ENCODE measurements at places on chromosomes 6 and 20. TPM values are rescaled to one million over a fixed set of nuclear protein-coding genes. Genes with fewer than 3 reads are reported as not detected.

Gene C6orf58
- total RNA-seq, result not detected

Gene MRPL18
- total RNA-seq, result 53.4 TPM

Gene TINAG
- not detected for total RNA-seq

Gene NR2E1
- total RNA-seq, result not detected

Gene USP49
- 1.4 TPM for total RNA-seq

Gene AIF1
- total RNA-seq, result not detected

Gene UBD
- not detected for total RNA-seq

Gene PACRG
- total RNA-seq, result not detected

Gene SCRT2
- total RNA-seq, result not detected

Gene CD109
- total RNA-seq, result 5.0 TPM

Gene BFSP1
- total RNA-seq, result 1.9 TPM

Gene ZNF334
- 1.4 TPM for total RNA-seq

Gene LTB
- total RNA-seq, result not detected

Gene THEMIS
- total RNA-seq, result under 0.01 TPM

Gene SLC52A3
- not detected for total RNA-seq

- no peaks in the 10 kb centered on the region for H3K27me3 ChIP-seq
- no peak for DNase-seq
- no peak overlapping the region for H3K27ac ChIP-seq
- no peaks in the 10 kb centered on the region for H3K36me3 ChIP-seq
Observed at GRCh38 chr6:82711971-82712370, 348.4 kb downstream of the TPBG start.

GRCh38 chr6:146339716-146340115 lies 203.9 kb upstream of the RAB32 start:
- no peaks in the 10 kb centered on the region for H3K4me1 ChIP-seq
- no peak overlapping the region for H3K4me3 ChIP-seq
- no peak for DNase-seq
- no peaks in the 10 kb centered on the region for H3K27me3 ChIP-seq
- no peaks in the 10 kb centered on the region for H3K36me3 ChIP-seq
- H3K27ac ChIP-seq, result no peak overlapping the region

GRCh38 chr20:57292611-57293010 lies 26.2 kb upstream of the BMP7 start:
- H3K36me3 ChIP-seq, result no peaks in the 10 kb centered on the region
- H3K4me3 ChIP-seq, result no peak overlapping the region
- no peak for DNase-seq
- H3K4me1 ChIP-seq, result peaks cover 2% of the 10 kb centered on the region

DNA sequence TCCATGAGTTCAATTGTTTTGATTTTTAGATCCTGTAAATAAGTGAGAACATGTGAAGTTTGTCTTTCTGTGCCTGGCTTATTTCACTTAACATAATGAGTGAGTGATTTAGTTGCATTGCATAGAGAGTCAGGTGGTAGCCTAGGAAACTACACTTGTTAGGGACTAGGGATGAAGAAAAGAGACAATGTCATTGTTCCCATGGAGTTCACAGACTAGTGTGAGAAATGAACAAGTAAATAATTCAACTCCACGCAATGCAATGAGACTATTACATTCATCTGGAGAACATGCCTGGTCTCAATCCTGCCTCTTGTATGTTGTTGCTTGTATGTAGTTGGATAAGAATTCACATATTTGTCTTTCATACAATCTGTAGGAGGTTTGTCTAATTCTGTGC lies 76.3 kb upstream of the B3GAT2 start:
- no peaks in the 10 kb centered on the region for H3K36me3 ChIP-seq
- H3K4me3 ChIP-seq, result no peak overlapping the region
- no peak overlapping the region for H3K27ac ChIP-seq
- H3K4me1 ChIP-seq, result no peaks in the 10 kb centered on the region
- DNase-seq, result no peak
- H3K27me3 ChIP-seq, result peaks cover 2% of the 10 kb centered on the region

DNA sequence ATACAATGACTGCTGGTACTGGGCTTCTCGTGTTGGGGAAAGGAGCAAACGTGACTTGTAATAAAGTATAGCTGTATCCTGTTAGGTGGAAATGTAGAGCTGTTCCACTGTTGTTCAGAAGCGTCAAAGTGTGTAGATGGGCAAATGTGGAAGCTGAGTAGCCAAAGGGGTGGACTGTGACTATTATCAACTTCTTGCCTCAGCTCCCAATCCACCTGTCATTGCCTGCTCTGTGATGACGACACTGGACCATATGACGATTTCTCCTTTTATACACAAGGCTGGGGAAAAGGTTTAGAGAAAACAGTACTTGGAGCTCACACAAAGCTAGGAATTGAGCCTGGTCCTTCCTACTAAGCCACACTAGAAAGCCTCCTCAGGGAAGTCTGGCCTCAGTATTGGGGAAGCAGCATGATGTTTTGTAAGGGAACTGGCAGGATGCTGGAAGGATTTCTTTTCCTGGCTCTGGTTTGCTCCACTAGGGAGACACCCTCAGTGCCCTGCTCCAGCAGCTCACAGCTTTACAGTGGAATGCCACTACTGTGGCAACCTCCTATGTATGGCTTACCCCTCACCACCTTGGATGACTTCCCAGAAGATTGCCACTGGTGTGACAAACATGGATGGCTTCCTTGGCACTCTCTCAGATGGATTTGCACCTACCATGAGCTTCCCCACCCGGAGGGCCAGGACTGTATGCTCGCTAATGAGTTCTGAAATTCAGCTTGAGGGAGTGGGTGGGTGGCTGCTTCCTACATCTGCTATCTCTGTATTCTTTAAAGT lies 20.0 kb downstream of the CD164 start:
- no peak overlapping the region for H3K27ac ChIP-seq
- H3K36me3 ChIP-seq, result peaks cover 34% of the 10 kb centered on the region
- no peak for DNase-seq
- H3K4me3 ChIP-seq, result no peak overlapping the region

- no peak overlapping the region for H3K27ac ChIP-seq
- no peak overlapping the region for H3K4me3 ChIP-seq
- DNase-seq, result no peak
- no peaks in the 10 kb centered on the region for H3K36me3 ChIP-seq
Observed at GRCh38 chr20:46343348-46343974, 35.2 kb upstream of the CDH22 start.

GRCh38 chr20:41048461-41049301 lies 20.1 kb downstream of the TOP1 start:
- peaks cover 34% of the 10 kb centered on the region for H3K4me1 ChIP-seq
- H3K27me3 ChIP-seq, result no peaks in the 10 kb centered on the region
- H3K36me3 ChIP-seq, result peaks cover 1% of the 10 kb centered on the region
- no peak for DNase-seq
- H3K4me3 ChIP-seq, result no peak overlapping the region

GRCh38 chr20:47379433-47380150 lies 23.1 kb upstream of the ZMYND8 start:
- no peak overlapping the region for H3K27ac ChIP-seq
- no peaks in the 10 kb centered on the region for H3K36me3 ChIP-seq
- no peak overlapping the region for H3K4me3 ChIP-seq
- no peaks in the 10 kb centered on the region for H3K27me3 ChIP-seq
- H3K4me1 ChIP-seq, result peaks cover 9% of the 10 kb centered on the region
- DNase-seq, result peak; percentile 97

DNA sequence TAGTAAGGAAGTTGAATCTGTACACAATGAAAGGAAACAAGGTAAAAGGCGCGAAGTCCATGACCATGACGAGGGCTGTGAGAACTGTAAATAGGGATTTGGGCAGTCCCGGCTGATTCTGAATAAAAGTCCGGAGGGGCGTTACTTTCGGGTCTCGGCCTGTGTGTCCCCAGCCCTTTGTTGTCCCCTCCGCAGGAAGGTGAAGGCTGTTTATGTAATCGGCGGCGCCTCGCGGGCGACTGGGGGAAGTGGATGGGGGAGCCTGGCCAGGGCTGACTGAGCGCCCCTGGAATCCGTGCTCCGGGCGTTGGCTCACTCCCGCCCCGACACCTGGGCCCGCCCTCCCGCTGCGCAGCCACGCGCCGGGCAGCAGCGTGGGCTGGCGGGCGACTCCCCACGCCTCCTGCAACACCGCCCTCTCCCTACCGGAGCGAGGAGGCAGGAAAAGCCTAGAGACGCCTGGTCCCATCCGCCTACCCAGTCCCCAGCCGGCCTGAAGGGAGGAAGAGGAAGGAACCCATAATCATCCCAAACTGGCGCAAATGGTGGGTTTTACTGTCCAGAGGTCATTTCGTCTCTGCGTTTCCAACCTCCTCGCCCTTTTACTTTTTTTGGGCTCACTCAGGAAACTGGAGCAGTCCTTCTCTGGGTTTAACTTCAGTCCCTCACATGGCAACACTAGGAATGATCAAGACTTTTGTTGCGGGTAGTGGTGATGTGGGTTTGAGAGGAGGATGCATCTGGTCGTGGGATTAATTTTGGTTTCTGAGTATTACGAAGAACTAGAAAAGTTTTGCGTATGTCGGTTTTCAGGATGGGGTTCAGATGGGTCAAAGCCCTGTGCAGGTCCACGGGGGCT lies 12.1 kb downstream of the TRIM31 start:
- H3K4me1 ChIP-seq, result peaks cover 6% of the 10 kb centered on the region
- no peaks in the 10 kb centered on the region for H3K36me3 ChIP-seq
- peaks cover 57% of the 10 kb centered on the region for H3K27me3 ChIP-seq
- no peak overlapping the region for H3K27ac ChIP-seq
- no peak for DNase-seq
- 0 out of 2 replicates have a peak overlapping the region, but pooled peaks have one; percentile 9 for H3K4me3 ChIP-seq

DNA sequence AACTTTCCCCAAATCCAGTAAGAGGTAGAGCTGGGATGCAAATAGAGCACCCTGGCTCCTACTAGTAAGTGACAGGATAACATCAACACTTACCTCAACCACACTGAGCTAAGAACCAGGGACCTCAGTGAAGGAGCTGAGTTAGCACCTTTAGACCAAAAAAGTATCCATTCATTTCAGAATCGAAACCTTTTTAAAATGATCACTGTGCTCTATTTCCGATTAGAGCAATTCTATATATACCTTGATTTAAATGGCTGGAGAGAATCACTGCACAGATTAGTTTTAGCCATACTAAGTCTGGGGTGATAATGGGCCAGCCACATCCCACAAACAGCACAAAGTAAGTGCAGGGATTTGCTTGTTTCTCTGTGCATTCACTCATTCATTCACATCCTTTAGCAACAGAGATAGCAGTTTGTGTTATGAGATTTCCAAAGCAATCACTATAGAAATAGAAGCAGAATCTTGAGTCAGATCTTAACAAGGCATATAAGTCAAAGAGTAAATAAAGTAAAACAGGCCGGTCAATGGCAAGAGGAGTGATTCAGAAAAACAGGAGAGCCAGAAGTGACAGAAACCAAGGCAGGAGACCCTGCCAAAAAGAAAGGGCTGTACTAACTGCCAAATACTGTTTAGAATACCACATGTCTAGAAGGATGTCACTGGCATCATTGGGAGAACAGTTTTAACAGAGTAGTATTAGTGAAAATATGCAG lies 136.3 kb downstream of the KIF13A start:
- no peaks in the 10 kb centered on the region for H3K27me3 ChIP-seq
- peaks cover 14% of the 10 kb centered on the region for H3K4me1 ChIP-seq
- DNase-seq, result peak; percentile 55

- H3K4me3 ChIP-seq, result no peak overlapping the region
- no peak overlapping the region for H3K27ac ChIP-seq
- no peaks in the 10 kb centered on the region for H3K27me3 ChIP-seq
- no peaks in the 10 kb centered on the region for H3K36me3 ChIP-seq
- no peak for DNase-seq
- H3K4me1 ChIP-seq, result no peaks in the 10 kb centered on the region
Observed at GRCh38 chr20:60535211-60535610, 577.0 kb downstream of the CDH26 start.

DNA sequence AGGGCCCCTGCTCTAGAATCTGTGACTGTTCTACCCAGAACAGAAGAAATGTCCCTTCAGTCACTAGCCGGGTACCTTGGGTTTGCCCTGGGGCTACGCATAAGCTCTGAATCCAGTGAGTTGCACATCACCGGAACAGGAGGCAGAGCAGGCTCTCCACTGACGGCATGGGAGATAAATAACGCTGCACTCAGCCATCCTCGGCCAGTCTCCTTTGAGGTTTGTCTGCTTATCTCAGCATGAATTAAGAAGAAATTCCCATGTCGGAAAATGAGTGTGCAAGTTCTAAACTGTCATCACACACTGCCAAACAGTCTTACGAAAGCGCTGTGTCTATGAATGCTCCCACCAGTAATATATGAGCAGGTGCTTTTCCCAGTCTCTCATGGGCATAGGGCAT lies 90.8 kb downstream of the FAM50B start:
- no peak overlapping the region for H3K4me3 ChIP-seq
- H3K27me3 ChIP-seq, result peaks cover 3% of the 10 kb centered on the region
- H3K27ac ChIP-seq, result no peak overlapping the region
- DNase-seq, result peak; percentile 84
- peaks cover 7% of the 10 kb centered on the region for H3K4me1 ChIP-seq
- no peaks in the 10 kb centered on the region for H3K36me3 ChIP-seq

GRCh38 chr6:57242505-57242904 lies 20.4 kb upstream of the RAB23 start:
- peak overlapping the region; percentile 98 for H3K27ac ChIP-seq
- H3K4me3 ChIP-seq, result no peak overlapping the region
- DNase-seq, result peak; percentile 99
- H3K4me1 ChIP-seq, result peaks cover 9% of the 10 kb centered on the region
- H3K36me3 ChIP-seq, result no peaks in the 10 kb centered on the region
- H3K27me3 ChIP-seq, result no peaks in the 10 kb centered on the region

DNA sequence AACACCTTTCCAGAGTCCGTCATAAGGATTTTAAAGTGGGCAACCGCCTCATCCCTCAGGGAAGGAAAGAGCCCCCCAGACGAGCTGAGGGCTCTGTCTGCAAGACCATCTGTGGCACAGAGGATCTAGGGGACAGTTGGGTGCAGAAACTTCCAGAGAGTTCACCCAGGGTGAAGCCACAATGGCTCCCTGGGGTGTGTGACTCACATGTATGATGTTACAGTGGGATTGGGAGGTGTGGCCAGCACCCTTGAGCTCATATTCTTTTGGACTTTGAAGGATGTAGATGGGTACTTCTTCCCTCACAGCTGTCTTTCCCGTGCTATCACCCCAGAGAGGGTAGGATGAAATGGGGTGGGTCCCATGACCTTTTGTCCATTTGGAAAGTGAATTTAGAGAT lies 95.5 kb downstream of the NCR2 start:
- no peaks in the 10 kb centered on the region for H3K36me3 ChIP-seq
- peaks cover 41% of the 10 kb centered on the region for H3K27me3 ChIP-seq
- no peak overlapping the region for H3K4me3 ChIP-seq
- H3K27ac ChIP-seq, result no peak overlapping the region
- DNase-seq, result peak; percentile 70

GRCh38 chr20:48294196-48294595 lies 508.9 kb upstream of the SULF2 start:
- peaks cover 14% of the 10 kb centered on the region for H3K4me1 ChIP-seq
- H3K4me3 ChIP-seq, result no peak overlapping the region
- H3K36me3 ChIP-seq, result no peaks in the 10 kb centered on the region
- peak; percentile 39 for DNase-seq

GRCh38 chr6:36788768-36789167 lies 50.5 kb downstream of the CPNE5 start:
- H3K27me3 ChIP-seq, result peaks cover 49% of the 10 kb centered on the region
- H3K27ac ChIP-seq, result no peak overlapping the region
- H3K4me3 ChIP-seq, result no peak overlapping the region
- H3K36me3 ChIP-seq, result no peaks in the 10 kb centered on the region
- H3K4me1 ChIP-seq, result no peaks in the 10 kb centered on the region

Measured in IMR-90 (cell line).